Activated CD4-positive, alpha-beta T cell treated with anti-CD3 and anti-CD28 coated beads, Interleukin-2, Interleukin-4, amounts not matched to agents 100 ng/mL and 50 ng/mL, durations not matched to agents 16 hours and 8 hours (primary cell): ENCODE measurements at places on chromosomes 11 and 22.

DNA sequence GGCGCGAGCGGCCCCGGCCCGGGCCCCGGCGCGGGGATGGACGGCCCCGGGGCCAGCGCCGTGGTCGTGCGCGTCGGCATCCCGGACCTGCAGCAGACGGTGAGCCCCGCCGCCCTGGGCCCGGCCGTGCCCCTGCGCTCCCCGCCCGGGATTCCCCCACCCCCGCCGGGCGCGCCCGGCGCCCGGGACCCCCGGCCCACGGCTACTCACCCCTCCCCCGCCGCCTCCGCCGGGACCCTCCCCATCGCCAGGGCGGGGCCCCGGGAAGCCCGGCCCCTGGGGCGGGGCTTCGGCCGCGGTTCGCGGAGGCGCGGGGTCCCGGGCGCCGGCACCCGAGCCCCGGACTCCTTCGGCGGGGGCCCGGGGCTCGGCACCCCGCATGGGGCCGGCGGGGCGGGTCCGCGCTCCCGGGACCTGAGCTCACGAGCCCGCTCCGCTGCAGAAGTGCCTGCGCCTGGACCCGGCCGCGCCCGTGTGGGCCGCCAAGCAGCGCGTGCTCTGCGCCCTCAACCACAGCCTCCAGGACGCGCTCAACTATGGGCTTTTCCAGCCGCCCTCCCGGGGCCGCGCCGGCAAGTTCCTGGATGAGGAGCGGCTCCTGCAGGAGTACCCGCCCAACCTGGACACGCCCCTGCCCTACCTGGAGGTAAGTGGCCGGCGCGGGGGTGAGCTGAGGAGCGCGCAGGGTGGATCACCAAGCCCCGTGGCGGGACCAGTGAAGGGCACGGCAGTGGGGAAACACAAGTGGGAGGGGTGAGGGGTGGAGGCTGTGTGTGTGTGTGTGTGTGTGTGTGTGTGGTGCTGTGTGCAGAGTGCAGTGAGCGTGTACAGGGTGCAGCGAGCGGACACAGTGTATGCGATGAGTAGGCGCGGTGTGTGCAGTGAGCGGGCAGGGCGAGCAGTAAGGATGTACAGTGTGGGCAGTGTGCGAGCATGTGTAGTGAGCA, 2.3 kb downstream of the SHANK3 start:
- no peak for DNase-seq

DNA sequence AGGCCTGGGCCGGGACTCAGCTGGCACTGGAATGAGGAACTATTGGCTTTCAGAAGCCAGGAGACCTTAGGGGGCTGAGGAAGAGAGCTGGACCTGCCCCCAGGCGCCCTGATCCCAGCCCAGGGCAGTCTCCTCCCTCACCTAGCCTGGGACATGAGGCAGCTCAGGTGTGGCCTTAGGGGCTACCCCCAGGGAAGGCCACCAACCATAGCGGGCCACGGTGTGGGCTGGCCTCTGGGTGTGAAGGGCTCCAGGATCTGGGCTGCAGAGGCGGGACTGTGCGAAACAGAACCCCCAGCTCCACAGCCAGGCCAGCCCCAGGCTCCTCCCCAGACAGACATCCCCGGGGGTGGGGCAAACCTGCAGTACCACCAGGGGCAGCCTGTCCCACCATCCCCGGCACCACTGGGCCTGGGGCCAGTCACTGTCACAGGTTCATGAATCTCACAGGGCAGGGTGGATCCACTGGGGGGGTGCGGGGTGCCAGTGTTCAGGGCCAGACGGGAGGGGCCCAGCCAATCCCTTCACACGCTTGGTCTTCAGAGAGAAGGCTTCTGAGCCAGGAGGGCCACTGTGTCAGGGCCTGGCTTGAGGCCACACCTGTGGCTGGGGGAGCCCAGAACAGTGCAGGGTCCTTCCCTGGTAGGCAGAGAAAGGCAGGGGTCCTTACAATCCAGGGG, 3.5 kb downstream of the PLXNB2 start:
- DNase-seq: no peak

GRCh38 chr22:48580481-48580970, 1247.1 kb downstream of the BRD1 start:
- no peak for DNase-seq

DNA sequence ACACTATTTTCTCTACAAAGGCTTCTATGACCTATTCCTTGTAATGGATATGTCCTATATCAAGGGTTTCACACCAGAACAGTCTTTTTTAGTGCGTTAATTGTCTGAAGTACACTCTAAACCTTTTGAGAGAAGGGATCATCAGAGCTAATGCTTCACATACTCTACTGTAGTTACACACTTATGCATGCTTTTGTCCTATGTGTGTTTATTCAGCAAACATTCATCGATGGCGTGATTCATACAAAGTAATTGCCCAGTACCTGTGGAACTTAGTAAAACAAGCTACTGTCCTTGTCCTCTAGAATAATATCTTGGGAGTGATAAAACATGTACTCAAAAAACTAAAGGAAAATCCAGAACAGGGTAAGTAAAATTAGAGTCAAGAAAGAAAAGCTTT, 139.2 kb downstream of the GUCY1A2 start:
- no peak for DNase-seq

DNA sequence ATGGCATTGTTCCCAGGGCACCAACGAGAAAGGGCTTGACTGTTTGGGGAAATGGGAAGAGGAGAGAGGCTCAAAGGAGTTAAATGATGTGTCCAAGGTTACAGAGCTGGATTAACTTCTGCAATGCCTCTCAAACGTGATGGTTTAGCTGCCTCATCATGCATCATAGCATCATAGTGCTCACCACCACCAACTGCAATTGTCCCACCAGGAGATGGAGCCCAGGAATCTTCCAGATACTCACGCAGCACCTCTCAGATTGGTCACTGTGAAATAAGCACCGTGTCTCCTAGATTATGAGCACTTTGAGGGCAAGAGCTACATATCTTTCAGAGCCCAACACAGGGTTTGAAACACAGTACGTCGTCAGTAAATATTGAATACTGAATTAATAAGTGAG, 69.2 kb downstream of the PRSS23 start:
- DNase-seq: no peak

DNA sequence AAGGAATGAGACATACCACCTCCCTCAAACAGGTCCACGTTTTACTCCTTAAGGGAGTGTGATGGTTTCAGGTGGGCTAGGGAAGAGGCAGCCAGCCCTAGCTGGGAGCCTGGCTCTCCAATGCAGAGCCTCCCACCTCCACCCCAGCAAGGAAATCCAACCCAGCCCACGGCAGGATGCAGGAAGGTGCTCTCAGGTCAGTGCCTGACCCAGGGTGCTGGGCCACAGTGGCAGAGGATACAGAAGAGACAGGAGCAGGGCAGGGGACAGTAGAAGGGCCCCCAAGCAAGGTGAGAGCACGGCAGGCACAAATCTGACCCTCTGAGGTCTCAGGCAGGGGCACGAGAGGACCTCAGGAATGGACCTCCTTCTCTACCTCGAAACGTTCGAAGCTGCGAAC, 26.9 kb upstream of the CCND1 start:
- no peak for DNase-seq

DNA sequence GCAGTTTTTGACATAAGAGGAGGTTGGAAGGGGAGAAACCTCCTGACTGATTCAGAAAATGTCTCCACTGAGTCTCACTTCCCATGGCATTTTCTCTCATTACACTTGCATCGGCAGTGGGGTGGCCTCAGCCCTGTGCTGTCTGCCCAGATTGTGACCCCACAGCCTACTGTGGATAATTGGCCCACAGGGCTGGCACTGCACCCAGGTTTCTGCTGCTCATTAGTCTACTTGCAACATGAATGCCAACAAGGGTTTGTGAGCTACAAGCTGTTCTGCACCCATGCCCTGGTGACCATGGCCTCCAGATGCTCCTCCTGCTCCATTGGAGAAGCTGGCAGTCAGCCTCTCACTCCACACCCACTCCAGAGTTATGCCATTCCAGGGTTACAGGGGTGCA, 296.0 kb downstream of the CTTN start:
- DNase-seq: no peak

DNA sequence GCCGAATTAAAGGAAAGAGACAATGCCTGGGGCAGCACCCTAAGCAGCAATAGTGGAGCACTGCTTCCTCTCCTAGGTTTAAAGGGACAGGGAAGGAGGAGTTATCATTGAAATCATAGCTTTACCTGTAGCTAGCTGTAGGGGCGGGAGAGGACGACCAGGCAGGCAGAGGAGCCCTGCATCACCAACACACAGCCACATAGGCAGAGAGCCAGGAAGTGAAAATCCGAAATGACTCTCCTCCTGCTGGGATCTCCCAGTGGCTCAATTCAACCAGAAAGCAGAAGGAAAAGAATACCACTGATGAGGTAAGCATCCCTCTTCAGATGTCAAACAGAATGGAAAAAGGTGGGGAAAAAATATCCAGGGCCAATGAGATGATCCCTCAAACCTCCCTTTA, 20.4 kb downstream of the MRGPRX4 start:
- DNase-seq: no peak

DNA sequence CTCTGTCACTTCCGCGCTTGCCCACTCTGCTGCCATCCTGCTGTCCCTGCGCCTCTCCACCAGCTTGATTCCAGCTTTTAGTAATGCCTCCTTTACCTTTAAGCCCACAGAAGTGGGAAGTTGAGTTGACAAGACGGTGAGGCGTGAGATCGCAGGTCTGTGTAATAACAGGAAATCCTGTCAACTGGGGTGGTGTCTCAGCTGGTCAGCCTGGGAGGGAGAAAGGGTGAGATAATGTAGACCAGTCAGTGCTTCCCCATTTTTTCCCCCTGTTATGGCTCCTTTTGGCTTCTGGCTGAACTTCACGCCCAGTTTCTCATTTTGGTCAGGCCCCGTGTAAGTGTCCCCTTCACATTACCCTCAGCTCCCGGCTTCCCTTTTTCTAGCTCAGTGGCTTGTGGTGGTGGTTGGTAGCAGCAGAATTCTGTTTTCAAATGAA, 98.9 kb downstream of the TRAF6 start:
- DNase-seq: peak; percentile 63

DNA sequence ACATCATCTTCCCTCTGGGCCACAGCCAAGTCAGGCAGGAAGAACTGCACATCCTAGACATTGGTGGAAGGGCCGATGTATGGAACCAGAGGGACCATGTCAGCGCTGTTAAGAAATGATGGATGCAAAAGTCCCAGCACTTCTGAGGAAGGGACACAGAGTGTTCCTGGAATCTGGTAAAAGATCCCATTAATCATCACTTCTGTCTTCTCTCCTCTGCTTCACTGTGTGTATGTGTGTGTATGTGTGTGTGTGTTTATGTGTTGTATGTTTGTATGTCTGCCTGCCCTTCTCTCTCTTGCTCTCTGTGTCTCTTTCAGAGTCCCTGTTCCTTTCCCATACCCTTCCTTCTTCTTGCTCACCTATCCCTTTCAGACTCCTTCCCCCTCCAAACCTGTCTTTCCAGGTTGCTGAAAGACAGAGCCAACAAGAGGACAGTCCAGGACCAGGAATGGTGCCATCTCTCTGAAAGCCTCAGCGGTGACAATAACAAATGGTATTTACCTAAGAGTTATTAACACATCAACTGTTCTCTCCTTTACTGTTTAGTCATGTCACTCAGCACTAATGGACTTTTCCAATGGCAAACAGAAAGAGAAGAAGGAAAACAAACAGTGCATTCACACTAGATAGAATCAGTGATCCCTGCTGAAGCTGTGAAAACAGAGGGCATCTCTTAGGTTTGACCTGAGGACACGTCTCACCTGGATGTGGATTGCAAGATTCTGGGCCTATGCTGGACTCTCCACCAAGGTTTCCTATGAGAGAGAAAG, 47.1 kb downstream of the EHF start:
- DNase-seq: no peak

- DNase-seq: no peak
These were observed 119.2 kb downstream of the ARHGAP42 start for GRCh38 chr11:100806296-100806695.

DNA sequence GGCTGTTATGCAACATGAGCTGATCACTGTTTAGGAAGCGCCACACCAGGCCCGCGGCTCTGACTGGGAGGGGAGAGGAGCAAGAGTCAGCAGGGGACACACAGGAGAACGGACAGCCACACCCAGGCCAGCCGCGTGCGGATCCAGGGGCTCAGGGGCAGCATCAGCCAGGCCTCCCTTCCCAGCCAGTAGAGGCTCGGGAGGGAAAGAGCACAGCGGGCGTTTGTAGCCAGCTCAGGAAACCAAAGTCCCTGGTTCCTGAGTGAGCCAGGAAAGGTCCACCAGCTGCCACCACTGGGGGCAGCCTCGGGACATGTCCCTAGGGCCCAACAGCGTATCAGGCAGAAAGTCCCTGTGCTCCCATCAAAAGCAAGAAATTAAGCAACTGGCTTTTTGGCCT, 71.8 kb upstream of the PITPNB start:
- no peak for DNase-seq

DNA sequence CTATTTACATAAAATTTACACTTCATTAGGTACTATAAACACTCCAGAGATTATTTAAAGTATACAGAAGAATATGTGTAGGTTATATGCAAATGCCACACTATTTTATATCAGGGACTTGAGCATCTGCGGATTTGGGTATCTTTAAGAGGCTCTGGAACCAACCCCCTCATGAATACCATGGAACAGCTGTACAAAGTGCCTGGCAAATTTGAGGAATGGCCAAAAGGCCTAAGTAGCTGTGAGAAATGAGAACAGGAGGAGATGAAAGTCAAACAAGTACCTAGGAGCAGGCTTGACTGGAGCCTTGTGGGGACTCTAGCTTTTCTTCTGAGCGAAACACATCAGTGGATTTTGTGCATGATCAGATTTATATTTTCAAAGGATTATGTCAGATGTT, 149.3 kb downstream of the RBFOX2 start:
- no peak for DNase-seq

DNA sequence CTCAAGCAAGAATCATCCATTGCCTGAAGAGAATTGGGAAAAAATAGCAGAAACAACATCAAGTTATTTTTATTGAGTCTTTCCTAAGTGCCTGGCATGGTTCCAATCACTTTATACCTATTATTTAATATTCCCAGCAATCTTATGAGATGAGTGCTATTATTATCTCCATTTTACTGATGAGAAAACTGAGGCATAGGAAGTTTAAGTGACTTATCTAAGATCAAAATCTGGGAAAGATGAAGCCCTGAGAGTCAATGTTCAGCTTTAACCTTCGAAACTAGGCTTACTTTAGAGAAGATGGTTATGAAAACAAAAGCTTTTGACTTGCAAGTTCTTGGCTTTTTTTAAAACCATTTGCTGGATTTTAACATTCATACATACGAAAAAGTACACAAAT, 141.6 kb downstream of the APIP start:
- no peak for DNase-seq

DNA sequence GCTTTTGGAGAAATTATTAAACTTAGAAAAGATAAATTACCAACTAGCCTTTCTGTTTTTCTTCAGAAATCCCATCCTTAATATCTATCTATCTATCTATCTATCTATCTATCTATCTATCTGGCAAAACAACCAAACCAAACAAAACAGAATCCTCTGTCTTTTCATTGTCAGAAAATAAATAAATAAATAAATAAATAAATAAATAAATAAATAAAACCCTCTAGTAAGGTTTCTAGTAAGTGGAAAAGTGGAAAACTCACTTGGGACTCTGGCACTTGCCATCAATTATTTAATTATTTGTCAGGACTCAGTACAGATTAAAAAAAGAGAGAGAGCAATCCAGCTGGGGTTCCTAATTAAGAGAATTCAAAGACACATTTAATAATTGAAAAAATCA, 556.2 kb upstream of the CHORDC1 start:
- DNase-seq: no peak

GRCh38 chr11:24005202-24005876, 491.5 kb upstream of the LUZP2 start:
- no peak for DNase-seq
